ENCODE measurements at places on chromosomes 6 and 20.
A peak's percentile ranks its signal among the peaks of the same experiment; 100 is the strongest.

DNA sequence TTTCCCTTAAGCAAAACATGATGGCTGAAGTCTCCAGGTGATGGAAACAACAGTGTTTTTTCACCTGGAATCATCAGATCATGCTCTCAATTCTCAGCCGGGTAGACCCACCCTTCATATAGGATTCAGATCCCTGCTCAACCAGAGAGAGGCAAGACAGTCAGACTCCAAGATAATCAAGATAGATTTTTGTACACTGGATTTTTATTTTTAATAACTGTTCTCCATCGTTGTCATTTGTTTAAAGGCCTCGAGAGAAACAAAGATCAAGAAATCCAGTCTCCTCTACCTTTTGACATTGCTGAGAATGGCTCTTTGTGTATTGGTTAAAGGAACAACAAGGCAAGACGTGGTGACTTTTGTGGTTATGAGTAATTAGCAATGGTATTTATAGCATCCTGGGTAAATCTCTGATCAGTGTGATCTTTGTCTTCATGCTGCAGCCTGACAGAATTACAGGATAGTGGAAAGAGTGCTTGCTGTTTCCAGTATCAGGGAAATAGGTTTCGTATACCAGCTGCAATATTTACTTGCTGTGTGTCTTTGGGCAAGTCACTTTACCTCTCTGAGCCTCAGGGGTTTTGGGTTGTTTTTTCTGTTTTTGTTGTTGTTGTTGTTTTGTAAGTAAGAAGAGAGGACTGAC, 29.9 kb downstream of the ID4 start:
- DNase-seq = no peak

DNA sequence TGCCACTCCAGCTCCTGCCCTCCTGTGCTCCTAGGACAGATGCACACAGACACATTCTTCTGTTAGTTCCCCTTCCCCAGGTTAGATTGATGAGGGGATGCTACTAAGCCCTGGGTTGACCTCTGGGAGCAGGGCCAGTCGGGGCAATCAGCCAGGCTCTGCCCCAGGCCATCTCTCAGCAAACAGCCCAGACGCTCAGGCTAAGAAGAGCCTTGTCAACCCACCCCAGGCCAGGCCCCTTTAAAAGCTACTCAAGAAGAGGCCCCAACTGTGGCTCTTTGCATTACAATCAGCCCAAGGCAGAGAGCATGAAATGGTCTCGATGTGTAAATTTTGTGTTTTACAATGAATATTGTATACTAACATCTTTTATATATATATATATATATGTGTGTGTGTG, 107.4 kb downstream of the TFAP2A start:
- DNase-seq = no peak

- peak; percentile 11 for DNase-seq
Measured at GRCh38 chr6:56593801-56594318, 48.8 kb downstream of the DST start.

GRCh38 chr20:49644980-49645565, 68.6 kb downstream of the B4GALT5 start:
- DNase-seq = no peak

- no peak for DNase-seq
Measured at GRCh38 chr6:75852721-75853120, 103.7 kb downstream of the MYO6 start.

DNA sequence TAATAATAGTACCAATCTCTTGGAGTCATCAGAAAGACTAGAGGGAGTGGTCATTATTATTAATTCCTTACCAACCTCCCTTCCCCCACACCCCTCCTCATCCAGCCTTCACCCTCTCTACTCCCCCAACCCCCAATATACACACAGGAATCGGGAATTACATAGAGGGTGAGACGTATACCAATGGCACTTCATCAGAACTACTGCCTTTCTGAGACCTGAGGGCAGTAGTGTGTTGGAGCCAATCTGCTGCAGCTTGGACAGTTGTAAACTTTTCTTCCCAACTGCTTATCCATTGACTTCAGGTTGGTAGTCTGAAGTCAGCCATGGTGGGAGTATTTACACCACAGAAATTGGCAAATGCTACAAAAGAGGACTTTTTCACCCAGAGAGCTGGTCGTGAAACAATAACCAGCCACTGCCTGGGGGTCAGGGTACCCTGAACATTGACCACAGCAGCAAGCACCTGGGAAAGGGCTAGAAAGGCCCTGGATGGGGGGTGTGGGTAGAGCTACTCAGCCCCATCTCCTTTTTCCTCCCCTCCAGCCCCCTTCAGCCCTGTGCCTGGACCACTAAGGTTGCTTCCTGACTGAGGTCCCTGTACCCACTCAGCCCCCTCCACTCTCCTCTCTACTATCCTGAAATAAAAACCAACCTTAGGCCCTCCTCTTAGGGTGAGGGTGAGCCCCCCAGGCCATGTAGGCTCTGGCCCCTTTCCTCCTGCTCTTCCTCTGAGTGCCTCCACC, 161.5 kb downstream of the MRPL14 start:
- DNase-seq = no peak

DNA sequence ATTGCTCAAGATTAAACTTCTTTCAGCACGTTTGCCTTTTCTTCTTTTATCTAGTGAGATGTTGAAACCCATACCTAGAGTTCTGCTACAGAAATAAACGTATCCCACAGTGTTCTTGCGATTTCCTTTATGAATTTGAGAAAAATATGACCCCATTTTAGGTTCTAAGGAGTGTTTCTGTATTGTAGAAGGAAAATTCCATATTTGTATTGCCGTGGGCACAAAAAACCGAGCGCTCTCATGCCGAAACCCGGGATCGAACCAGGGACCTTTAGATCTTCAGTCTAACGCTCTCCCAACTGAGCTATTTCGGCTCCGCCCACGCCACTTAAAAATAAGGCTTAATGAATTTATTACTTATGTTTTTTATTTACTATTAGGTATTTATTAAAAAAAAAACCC, 23.7 kb downstream of the ZNF311 start:
- peak; percentile 72 for DNase-seq

- DNase-seq = no peak
Measured at GRCh38 chr6:52191824-52192223, 5.6 kb downstream of the IL17A start.

DNA sequence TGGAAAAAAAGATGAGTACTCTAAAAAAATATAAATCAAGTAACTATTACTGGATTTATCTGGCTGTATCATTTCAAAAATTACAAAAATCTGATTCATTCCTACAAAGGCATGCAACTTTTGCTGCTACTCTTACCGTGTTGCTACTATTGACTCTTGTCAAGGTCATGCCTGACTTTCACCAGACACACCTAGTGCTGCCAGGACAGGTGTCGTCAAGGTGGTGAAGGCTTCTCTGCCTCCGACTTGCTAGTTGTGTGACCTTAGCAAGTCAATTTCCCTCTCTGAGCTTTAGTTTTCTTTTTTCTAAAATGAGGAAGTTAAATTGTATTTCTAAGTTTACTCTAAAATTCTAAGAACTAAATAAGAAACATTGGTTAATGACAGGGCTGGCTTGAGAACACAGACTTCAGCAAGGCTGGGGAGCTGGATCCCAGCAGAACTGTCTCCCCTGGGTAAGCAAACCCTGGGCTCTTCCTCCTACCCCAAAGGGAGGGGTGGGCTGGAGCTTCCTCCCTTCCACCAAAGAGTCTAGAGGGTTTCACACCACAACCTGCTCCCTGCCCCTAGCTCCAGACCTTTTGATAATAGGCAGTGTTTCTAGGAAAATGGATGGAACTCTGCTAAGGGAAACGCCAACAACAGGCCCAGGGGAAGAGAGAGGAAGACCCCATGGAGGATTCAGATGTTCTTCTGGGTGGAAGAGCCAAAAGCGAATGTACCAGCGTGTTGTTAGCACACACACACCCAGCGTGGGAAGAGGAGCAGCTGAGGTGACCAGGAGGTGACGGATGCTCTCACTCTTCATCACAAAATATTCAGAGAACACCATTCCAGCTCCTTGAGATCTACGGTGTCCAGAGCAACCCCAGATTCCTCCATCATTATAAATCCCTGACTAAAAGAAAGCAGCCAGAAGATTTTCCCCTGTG, 47.9 kb upstream of the CITED2 start:
- no peak for DNase-seq

- DNase-seq = no peak
Measured at GRCh38 chr6:74087899-74088298, 391.9 kb downstream of the CD109 start.

DNA sequence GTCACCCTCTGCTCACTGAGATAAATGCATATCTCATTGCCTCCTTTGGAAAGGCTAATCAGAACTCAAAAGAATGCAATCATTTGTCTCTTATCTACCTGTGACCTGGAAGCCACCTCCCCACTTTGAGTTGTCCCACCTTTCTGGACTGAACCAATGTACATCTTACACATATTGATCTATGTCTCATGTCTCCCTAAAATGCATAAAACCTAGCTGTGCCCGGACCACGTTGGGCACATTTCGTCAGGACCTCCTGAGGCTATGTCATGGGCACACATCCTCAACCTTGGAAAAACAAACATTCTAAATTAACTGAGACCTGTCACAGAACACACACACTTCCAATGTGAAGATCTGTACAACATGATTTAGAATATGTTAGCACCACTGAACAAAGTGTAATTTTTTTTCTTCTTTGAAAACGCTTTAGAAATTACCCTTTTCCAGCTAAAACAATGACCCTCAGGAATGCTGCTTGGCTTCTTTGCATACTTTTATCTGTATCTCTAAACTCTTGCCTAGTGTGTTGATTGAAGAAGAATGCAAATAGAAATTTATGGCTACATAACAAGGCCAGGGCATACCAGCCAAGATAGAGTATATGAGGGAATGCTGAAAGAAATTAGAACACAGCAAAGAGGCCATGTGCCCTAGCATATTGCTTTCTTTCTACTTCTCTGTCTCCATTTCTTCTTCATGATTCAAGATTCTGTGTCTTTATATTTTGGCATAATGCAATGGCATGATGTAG, 84.6 kb upstream of the DST start:
- no peak for DNase-seq

- DNase-seq = no peak
Measured at GRCh38 chr6:110328259-110328658, 29.9 kb downstream of the METTL24 start.

DNA sequence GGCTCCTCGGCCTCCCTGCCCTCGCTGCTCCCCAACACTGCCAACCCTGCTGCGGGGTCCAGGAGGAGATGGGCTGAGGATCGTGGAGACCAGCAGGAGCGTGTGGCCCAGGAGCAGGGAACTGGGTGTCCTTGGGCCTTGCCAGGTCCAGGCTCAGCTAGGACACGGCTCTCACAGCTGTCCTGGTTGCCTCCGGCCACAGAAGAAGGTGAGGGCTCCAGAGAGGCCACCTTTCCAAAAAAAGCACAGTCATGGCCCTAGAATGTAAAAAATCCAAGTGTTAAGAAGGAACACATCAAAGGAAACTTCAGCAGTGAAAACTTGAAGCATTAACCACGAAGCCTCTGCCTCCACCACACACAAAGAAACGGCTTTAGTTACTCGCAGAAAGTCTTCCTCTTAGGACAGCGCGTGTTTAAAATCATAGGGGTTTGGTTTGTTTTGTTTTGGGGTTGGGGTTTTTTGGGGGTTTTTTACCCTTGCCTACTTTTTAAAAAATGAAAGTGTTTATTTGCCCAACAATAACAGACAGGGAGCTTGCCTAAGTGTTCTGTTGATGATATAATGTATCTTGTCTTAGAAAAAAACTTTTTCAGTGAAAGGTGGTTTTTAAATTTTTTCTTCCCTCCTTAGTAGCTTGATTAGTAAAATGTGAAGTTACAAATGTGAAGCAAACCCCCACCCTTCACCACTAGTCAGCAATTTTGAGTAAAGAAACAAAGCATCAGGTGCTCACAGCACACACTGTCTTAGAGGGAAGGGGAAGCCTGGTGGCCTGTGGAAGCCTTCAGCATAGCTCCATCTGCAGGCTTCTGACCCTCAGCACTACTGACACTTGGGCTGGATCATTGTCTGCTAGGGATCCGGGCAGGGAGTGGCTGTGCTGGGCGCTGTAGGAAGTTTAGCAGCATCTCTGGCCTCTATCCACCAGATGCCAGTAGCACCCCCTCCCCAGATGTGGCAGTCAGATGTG, 60.0 kb downstream of the PTPN1 start:
- peak; percentile 61 for DNase-seq

- DNase-seq = no peak
Measured at GRCh38 chr6:106253731-106254130, 71.8 kb downstream of the ATG5 start.

DNA sequence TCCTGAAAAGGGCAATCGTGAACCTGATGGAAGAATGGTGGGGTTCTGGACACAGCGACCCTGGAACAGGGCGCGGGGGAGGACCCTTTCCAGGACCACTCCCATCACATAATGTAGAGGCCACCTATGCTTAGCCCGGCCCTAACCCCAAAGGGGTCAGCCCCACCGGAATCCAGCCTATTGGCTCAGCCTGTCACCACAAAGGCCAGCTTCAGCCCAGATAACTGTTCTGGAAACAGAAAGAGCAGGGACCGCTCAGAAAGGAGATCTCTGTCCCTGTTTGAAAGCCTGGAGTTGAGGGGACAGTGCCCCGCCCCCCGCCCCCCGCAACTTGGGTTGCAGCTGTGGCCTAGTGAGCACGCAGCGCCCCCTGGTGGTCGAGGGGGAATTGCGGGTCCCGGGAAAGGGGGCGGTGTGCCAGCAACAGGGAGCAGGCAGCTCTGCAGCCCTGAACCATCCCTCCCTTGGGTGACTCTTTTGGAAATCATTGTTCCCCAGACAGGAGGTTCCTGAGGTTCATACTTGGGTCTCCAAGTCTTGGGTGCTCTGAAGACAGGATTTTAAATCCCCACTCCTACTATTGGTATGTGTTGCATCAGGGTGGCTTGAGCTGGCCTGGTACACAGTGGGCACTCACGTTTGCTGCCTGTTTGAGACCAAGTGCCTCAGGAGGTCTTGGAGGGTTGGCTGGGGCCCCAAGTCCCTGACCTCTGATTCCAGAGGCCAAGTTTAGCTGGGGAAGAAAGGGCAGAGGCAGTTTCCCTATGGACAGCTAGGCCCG, 1.5 kb downstream of the SIGLEC1 start:
- DNase-seq = peak; percentile 72

- DNase-seq = peak; percentile 59
Measured at GRCh38 chr6:26195924-26196845, 109.0 kb downstream of the HFE start.

- DNase-seq = no peak
Measured at GRCh38 chr20:53749499-53749898, 155.9 kb upstream of the ZNF217 start.

DNA sequence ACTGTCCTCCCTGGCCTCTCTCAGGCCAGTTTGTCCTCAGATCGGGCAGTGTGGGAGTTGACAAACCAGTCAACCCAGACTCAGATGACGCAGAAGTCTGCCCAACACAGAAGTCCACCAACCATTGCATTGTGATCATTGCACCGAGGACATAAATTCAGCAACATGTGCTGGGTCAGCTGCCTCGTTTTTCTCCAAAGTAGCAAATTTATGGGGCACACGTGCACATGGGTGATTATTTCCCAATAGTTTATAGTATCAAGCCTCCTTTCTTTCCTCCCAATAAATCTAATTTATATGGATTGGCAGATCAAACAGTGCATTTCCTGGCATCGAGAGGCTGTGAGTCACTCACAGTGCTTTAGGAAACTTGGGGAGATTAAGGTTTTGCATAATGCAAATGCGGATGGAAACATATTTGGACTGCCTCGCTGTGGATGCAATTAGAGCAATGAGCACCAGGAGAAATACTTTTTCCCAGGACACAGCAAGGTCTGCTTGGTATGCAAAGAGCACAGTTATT, 413.7 kb upstream of the SULF2 start:
- no peak for DNase-seq

- DNase-seq = no peak
Measured at GRCh38 chr20:38453941-38454340, 18.7 kb upstream of the RALGAPB start.

Measured in activated CD4-positive, alpha-beta T cell treated with anti-CD3 and anti-CD28 coated beads, Interleukin-2, amount 10 ng/mL, durations not matched to agents 7 days and 5 days (primary cell).